ENCODE measurements at places on chromosomes 4 and X.

DNA sequence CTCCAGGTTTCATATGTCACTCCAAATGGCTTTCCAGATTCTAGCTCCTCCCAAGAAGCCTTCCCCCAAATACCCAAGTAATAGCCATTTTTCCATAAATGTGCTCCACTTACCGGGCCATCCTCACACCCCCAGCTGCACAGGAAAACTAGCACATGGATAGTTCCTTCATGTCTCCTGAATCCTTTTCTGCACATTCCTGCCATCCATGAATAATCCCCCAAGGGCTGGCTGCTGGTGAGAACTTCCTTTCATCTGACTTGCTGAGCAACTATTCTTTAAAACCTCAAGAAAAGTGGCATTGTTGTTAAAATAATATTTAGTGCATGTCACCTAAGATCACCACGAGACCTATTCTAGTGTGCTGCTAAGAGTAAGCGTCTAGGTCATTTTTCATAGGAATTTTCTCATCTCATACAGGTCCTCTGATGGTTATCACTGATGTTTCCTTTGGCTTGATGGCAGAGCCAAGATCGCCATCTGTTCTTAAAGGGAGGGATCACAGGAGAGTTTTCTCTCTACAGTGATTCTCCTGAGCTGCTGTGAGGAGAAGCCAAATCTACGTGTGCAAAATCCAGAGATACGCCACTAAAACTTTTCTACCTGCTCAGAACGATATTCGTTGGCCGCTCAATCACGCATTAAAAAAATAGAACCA lies 71.3 kb downstream of the MAP3K15 start:
- H3K4me3 ChIP-seq: no peak overlapping the region
- H3K27ac ChIP-seq: no peak overlapping the region
- no peaks in the 10 kb centered on the region for H3K4me1 ChIP-seq
- no peaks in the 10 kb centered on the region for H3K27me3 ChIP-seq
- no peaks in the 10 kb centered on the region for H3K36me3 ChIP-seq
- DNase-seq: no peak

GRCh38 chr4:106717091-106717490 lies 319.0 kb downstream of the DKK2 start:
- no peak overlapping the region for H3K27ac ChIP-seq
- no peak overlapping the region for H3K4me3 ChIP-seq
- DNase-seq: no peak

DNA sequence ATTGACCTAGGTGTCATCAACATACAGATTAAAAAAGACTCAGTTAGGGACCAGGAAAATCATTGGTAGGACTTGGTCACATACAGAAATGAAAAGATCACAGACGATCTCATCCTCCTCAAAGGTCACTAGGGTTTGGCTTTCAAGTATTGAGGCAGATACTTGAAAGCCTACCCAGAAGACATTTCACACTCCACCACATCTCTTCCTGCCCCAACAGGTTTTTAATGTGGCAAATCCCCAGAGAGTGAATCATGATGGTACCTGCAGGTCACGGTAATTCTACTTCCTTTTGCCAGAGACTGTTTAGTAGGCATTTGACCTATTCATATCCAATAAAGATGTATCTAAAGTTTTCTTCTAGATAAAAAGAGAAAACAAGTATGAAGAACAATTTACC lies 44.1 kb downstream of the INPP4B start:
- H3K4me3 ChIP-seq: no peak overlapping the region
- no peak overlapping the region for H3K27ac ChIP-seq
- H3K36me3 ChIP-seq: no peaks in the 10 kb centered on the region
- no peaks in the 10 kb centered on the region for H3K4me1 ChIP-seq
- no peak for DNase-seq

- no peaks in the 10 kb centered on the region for H3K27me3 ChIP-seq
- H3K36me3 ChIP-seq: no peaks in the 10 kb centered on the region
- peaks cover 4% of the 10 kb centered on the region for H3K4me1 ChIP-seq
- no peak for DNase-seq
These were observed 37.9 kb upstream of the FGFBP2 start for GRCh38 chr4:16000708-16001483.

DNA sequence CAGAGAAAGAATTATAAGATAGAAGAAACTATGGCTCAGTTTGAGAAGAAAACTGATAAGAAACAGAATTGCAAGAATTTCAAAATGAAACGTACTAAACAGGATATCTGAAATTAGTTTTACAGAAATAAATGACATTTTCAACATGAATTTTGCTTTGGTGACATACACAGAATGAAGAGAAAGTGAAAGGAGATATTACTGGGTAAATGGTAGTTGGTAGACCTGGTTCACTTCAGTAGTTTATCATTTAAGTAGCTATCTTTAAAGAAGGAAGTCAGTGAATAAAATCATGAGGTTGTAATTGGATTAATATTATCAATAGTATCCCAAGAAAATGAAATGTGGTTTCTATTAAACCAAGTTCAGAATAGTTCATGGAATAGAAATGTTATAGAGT lies 395.5 kb upstream of the SMIM31 start:
- no peak for DNase-seq
- H3K36me3 ChIP-seq: no peaks in the 10 kb centered on the region
- H3K27me3 ChIP-seq: no peaks in the 10 kb centered on the region
- H3K4me1 ChIP-seq: no peaks in the 10 kb centered on the region
- no peak overlapping the region for H3K4me3 ChIP-seq

GRCh38 chr4:1499465-1499864 lies 93.2 kb upstream of the NKX1-1 start:
- H3K27me3 ChIP-seq: no peaks in the 10 kb centered on the region
- no peaks in the 10 kb centered on the region for H3K4me1 ChIP-seq
- no peak overlapping the region for H3K4me3 ChIP-seq
